ENCODE measurements at places on chromosomes 16 and 17.

- DNase-seq = no peak
Observed at GRCh38 chr16:66596986-66597848, 7.3 kb upstream of the CMTM3 start.

DNA sequence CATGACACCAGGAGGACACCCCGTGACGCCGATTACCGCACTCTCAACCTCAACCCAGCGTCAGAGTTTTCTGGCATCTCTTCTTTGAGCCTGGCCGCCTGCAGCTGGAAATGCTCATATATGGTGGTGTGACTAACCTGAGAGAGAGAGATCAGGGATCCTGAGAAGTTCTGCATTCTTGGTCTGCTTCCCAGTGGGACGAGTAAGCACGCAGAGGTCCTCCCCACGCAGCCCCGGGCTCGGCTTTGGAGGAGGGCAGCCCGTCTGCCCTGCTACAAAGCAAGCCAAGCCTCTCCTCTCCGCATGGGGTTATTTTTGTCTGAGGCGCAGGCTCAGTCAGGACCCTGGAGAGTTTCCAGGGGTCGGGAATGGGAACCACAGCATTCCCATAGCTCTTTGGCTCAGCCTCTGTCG, 16.5 kb downstream of the CRISPLD2 start:
- no peak for DNase-seq

DNA sequence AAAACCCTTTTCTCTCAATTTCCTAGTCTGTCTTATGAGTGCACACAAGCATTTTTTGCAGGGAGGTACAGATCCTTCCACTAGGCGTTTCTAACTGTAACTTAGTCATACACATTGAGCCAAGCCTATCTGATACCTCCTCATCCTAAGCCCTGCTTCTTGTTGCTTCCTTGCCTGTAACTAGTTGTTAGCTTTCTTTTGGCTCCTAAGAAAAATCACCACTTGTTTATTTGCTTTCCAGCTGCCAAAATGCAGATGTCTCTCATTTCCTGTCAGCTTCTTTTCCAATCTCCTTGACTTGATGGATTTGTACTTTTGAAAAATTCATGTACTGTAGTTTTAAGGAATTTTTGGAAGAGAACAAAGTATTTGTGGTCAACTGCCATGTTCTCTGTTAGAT, 73.7 kb downstream of the TNRC6C start:
- no peak for DNase-seq

DNA sequence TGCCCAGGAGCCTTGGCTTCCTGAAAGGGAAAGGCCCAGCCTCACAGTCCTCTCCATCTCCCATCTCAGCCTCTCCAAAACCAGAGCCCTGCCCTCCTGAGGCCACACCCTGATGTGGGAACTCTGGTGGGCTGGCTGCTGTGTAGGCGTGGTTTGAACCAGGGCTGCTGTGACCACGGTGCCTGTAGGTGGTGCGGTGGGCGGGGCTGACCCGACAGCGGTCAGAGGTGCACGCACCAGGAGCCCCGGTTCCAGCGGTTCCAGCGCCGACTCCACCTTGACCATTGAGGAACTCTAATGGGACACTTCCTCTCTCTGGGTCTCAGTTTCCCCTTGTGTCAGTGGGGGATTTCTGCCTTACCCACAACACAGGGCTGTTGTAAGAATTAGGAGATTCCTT, 2.4 kb downstream of the RAP1GAP2 start:
- no peak for DNase-seq

- DNase-seq = no peak
Observed at GRCh38 chr16:9599415-9600120, 508.1 kb downstream of the HAPSTR1 start.

DNA sequence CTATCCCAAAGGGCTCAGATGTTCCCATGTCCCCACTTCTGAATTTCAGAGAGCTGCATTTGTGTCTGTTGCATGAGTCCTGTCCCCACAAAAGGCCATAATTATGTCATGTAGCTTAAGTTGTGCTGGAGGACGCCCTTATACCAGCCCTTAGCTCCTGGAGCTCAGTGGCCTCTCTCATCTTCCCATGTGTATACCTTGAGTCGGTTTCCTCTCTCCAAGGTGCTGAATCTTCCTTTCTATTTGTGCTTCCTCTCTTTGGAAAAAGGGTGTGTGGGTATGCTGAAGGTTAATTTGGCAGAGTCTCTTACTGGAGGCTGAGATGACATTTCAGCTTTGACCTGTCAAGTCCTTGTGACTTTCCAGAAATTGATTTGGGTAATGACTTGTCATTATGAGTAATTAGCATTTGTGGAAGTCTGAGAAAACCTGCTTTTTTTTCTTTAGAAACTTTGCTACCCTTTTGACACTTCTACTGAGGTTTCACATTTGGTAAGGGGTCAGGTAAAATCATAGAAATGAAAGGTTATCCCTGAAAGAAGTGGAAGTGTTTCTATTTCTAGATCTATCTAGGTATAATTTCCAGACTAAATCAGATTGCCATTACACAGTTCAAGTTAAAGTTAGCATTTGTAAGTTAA, 185.4 kb downstream of the ABCC12 start:
- no peak for DNase-seq

DNA sequence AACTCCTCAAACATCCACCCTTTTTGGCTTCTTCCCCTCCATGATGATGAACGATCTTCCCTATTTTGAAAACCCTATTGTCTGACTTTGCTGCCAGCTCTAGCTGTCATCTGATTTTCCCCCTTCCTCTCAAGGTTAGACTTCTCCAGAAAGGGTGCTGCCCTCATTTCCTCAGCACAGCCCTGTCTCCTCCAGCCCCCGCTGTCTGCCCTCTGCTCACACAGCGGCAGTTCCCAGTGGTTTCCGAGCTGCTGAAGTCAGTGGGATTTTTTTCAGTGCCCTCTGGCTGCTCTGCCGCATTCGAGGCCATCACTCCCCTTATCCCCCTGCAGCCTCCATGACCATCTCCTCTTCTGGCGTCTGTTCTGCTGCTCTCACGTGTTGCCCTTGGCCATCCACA, 26.6 kb upstream of the C17orf107 start:
- DNase-seq = no peak

GRCh38 chr16:58455750-58456149, 44.2 kb upstream of the NDRG4 start:
- DNase-seq = no peak

DNA sequence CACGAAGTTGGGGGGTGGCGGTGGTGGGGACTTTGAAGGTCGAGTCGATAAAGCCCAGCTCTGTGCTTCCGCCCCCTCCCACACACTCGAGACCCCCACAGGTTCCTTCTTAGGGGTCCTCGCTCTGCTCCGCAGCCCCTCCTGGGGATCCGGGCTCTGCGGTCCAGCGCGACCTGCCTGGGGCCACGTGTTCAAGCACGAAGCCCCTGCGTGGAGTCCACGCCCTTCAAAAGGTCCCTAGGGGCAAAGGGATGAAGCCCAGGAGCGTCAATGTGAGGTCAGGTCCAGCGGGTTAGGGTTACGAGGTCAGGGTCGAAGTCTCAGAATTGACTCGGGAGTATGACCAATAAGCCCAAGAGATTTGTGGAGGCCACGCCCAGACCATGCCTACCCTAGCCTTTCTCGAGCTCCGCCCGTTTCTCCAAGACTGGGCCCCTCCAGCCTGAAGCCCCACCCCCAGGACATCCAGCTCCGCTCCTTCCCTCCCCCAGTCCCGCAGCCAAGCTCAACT, 786 bp upstream of the CACNA1G start:
- DNase-seq = no peak

DNA sequence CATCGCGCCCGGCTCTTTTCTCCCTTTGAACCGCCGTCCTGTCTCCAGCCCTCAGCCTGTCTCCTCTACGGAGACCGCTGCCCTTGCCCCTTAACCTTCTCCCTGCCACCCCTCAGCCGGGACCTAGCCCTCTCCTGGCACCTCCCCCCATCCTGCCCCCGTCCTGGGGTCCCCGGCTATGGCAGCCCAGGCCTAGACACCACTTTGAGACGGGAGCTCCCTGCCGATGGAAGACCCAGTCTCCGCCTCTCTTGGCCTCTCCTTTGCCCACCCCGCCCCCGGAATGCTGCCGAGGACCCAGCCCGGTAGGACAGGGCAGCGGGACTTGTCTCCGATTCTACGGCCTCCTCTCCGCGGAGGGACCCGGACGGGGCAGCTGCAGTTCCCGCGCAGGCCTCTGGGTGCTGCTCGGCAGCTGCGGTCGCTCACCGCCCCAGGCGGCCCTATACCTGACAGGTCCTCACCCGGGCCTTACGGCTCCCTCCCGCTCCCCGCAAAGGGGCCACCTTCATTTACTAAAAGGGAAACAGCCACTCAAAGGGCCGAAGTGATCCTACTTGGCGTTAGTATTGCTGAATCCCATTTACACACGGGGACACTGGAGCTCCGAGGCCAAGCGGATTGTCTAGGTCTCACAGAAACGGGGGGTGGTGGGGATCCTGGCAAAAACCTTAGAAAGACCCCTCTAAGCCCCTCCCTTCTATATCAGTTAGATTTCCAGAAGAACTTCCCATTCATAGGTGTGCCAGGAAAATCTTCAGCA, 32.6 kb upstream of the TAC4 start:
- peak; percentile 38 for DNase-seq

GRCh38 chr17:41140360-41141131, at the start of gene KRTAP4-6:
TSS of gene KRTAP4-6 (minus strand) at chr17:41140544. CDS start at chr17:41140487, 57 bp downstream.
- no peak for DNase-seq

All from stimulated activated CD4-positive, alpha-beta T cell treated with anti-CD3 and anti-CD28 coated beads, TNF-alpha, amount 100 ng/mL, for 1 hour (primary cell).